ENCODE measurements at places on chromosomes 4 and X.

DNA sequence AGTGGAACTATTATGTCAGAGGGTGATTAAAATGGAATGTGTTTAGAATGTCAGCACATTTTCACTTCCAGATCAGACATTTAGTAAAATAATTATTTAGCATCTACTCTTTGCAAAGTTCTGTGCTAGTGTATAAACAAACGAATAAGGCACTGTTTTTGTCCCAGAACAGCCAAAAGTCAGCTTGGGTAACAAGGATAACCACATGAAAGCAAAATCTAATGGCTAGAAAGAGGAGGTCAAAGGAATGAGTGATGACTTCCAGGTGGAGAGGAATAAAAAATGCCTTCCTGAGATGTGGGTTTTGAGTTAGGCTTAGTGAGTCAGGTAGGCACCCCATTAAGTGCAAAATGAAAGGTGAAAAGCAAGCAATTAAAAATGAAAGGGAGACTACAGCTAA, 112.6 kb downstream of the ATP10D start:
- DNase-seq, result no peak

- DNase-seq, result no peak
Measured at GRCh38 chr4:27278615-27279375, 418.2 kb downstream of the STIM2 start.

DNA sequence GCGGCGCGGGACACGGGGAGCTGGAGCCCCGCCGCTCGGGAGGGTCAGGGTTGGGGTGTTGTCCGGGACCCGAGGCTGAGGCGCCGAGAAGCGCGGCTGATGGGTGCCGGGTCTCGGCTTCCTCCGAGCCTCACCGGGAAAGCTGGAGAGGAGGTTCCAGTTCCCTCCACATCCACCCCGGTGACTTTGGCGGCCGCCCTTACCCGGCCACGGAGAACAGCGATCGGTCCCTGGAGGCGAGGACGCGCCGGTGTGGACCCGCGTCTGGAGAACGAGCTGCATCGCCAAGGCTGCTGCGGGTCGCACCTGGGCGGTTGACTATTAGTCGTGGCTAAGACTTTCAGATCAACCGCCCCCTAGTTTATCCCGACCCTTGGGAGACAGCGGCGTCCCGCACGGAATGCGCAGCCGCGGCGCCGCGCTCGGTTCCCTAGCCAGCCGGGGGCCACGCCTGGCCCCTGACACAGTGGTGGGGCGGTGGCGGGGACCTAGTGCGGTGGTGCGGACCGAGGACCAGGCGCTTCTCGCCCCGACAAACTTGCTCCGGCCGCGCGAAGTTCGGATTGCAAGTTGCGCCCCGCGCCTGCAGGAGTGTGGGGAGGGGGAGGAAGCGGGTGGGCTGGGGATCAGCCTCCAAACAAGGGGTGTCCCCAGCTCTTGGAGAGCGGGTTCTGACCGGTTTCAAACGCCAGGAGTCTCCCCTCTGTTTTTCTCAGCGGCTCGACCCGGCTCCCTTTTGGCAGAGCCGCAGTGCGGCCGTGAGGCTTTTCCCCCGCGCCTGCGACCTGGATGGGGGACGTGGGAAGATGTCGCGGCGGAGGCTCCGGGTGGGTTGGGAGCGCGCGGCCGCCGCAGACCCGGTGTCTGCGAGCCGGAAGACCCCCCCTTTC, 568 bp downstream of the FHDC1 start:
- no peak for DNase-seq

DNA sequence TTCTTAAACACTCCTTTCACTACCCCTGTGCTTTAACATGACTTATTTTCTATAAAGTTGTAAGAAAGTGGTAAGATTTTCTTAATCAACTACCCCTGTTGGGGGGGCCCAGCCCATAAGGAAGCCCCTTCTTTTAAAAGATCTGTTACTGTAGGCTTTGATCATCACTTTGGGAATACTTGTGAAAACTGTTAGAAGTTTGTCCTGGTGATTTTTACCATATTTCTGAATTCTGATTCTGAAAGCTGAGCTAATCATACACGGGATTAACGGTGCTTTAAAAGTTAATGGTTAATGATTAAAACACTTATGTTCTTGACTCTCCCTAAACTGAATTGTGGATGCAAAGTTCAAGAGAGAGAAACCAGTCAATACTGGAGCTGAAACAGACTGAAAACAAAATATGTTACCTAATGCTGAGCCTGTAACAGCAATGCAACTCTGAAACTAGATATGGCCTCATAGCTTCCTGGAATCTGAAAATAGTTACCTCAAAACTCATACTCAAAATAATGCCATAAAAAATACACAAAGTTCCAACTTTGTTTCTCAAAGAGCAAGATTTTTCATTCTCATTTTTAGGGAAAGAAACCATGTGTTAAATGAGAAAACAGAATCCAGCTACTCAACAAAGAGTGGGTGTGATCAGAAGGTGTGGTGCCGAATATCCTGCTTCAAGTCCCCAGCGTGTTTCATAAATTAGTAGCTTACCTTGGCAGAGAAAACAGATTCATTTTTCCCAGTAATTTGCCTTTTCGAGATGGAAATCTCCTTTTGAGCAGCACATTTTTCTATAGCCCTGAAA, 31.6 kb downstream of the ADH7 start:
- DNase-seq, result no peak

Measured in upper lobe of left lung (tissue), 6 donors.